DND-41 (cell line): ENCODE measurements at places on chromosomes 6 and 20.

DNA sequence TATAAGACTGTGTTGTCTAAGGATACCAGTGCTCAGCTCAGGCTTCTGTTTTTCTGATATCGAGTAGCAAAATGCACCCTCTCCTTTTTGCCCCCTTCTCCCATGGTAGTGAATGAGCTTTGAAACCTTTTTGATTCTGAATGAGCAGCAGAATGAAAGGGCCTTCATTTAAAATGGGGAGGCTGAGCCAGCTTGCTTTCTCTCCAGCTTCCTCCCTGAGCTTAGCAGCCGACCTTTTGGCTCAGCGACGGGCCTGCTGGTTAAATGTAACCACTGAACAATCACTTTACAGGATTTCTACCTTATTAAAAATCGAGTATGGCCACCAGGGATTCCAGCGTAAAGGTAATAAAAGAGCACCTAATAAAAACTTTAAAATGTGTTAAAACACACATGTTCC, 133.7 kb upstream of the SPACA1 start:
- DNase-seq = no peak

GRCh38 chr20:24588047-24588635, 118.7 kb downstream of the SYNDIG1 start:
- no peak for DNase-seq

DNA sequence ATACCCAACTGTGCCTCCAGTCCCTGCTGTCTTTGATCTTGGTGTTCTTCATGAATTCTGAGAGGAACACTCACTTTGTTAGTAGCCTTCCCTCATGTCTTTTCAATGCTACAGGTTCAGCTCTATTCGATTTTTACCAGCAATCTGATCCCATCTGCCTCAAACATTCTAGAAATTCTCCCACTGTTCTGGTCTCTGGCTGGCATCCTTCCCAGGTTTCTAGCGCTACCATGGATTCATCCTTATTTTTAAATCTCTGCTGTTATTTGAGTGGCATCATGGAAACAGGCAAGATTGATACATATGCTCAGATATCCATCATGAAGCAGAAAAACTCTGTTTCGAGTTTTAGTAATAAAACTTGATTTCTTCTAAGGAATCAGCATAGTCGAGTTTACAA, 94.8 kb downstream of the GRM1 start:
- no peak for DNase-seq

- DNase-seq = no peak
Observed at GRCh38 chr20:54251096-54251495, 43.2 kb downstream of the PFDN4 start.

DNA sequence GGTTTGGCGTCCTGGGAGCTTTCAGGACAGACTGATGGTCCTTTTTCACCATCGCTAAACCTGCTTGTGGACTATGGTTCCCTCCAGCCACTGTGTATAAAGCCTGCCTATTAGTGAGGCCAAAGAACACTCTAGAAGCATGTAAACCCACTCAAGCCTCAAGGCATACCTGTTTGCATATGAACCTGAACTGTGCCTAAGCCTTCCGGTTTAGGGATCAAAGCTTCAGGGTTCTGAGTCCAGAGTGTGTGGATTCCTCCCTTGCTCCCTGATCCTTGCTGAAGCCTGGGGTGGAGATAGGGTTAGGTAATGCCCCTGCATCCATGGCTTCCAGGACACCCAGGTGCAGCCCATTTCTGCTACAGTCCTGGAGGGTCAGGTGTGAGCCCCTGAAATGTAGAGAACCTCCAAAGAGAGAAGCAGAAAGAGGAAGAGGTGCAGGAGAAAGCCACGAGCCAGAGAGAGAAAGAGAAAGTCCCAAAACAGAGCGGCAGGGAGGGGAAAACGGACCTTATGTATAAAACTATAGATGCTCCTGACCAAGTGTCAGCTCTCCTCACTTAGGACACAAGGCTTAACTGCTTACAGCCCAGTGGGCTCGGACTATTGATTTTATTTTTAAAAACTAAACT, 93.3 kb downstream of the SCML4 start:
- no peak for DNase-seq

GRCh38 chr6:158357570-158358216, 45.4 kb downstream of the TULP4 start:
- DNase-seq = no peak

DNA sequence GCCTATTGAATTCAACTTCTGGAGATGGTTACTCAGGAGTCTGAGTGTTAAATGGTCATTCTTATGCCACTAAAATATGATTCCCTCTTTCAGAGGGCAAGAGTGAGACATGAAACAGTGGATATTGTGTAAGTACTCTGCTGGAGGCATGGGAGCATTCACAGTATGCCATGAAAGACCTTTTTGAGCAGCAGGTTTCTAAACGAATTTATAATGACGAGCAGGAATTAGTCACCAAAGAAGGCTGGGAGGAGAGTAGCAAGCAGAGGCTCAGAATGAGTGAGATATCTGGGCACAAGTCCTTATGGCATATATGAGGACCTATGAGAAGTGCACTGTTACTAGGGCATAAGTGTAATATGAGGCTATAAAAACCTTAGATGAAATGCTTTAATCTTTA, 10.9 kb upstream of the MYB start:
- DNase-seq = no peak

DNA sequence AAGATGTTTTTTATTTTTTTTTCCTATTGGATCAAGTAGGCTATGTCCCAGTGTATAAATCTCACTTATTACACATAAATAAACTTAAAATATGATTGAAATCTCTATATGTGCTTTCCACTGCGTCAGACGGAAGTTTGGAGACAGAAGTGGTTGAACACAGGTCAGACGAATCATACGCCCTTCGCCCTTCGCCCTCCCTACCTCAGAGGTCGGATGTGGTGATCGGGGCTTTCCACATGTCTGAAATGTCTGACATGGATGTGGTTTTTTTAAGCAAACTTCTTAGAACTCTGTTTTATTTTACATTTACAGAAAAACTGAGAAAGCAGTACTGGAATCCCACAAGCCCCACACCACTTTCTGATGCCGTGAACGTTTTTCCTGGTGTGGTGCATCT, 344.4 kb downstream of the THBS2 start:
- no peak for DNase-seq

DNA sequence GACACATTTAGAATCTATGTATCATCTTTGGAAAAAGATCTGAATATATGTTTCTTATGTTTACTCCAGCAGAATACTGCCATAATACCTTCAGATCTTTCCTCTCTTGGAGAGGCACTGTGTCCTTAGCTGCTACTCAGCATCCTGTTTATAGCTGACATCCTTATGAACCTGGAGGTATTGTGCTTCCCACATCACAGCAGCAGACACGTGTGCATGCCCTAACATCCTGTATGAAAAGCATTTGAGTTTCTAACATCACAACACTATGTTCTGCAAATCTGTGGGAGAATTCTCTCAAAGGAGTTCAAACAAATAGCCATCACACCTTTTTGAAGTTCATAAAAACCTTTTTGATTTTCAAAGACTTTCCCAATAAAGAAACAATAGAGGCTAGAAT, 216.0 kb downstream of the GJA1 start:
- peak; percentile 81 for DNase-seq

DNA sequence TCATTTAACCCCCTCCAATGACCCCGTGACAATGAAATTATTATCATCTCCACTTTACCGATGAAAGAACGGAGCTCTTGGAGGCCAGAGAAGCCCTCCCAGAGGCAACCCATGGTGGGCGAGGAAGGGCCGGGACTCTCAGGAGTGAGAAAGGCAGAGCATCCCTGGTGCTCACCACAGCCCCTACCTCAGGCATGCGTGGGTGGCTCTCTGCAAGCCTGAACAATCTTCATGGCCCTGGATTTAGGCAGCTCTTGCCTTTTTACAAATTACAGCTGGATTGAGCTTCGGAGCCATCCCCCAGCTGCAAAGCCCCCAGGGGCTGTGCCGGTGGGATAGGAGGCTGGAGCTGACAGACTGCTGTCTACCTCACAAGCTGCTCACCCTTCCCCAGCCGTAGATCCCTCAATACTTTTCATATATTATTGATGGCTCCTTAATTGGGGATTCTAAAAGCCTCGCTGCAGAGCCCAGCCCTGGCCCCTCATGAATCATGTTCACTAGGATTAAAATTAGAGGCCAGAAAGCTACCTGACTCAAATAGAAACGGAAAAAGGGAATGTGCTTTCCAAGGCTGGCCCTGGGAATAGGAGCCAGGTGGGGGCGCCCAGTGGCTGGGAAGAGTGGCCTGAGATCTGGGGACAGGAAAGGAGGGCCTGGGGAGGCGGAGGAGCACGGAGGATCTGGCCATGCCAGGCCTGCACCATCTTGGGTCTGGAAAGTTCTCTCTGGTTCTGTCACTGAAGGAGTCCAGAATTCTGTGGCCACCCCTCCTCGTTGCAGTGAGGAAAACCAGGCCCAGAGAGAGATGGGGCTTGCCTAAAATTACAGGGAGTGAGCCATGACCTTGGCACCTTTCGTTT, 29.1 kb downstream of the CPNE5 start:
- no peak for DNase-seq

DNA sequence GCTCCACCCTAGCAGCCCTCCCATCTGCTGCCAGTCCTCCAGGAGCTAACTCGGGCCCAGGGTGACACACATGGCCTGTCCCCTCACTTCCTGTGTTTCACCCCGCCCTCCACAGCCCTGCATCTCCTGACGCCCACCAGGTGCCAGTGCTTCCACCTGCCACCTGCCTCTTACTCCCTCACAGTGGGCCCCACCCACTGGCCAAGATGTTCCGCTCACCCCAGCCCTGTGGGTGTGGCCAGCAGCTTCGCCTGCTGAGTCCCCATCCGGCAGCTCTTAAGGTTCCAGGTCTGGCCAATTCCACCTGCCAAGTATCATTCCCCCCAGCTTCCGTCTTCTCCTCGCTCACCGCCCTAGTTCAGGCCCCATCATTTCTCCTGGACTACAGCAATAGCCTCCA, 184.1 kb downstream of the MBOAT1 start:
- DNase-seq = no peak

- no peak for DNase-seq
Observed at GRCh38 chr20:25044660-25045342, 13.1 kb downstream of the ACSS1 start.

GRCh38 chr6:149478631-149479314, 6.0 kb downstream of the ZC3H12D start:
- no peak for DNase-seq

- peak; percentile 19 for DNase-seq
Observed at GRCh38 chr20:33812152-33812849, 1.2 kb downstream of the CHMP4B start.

DNA sequence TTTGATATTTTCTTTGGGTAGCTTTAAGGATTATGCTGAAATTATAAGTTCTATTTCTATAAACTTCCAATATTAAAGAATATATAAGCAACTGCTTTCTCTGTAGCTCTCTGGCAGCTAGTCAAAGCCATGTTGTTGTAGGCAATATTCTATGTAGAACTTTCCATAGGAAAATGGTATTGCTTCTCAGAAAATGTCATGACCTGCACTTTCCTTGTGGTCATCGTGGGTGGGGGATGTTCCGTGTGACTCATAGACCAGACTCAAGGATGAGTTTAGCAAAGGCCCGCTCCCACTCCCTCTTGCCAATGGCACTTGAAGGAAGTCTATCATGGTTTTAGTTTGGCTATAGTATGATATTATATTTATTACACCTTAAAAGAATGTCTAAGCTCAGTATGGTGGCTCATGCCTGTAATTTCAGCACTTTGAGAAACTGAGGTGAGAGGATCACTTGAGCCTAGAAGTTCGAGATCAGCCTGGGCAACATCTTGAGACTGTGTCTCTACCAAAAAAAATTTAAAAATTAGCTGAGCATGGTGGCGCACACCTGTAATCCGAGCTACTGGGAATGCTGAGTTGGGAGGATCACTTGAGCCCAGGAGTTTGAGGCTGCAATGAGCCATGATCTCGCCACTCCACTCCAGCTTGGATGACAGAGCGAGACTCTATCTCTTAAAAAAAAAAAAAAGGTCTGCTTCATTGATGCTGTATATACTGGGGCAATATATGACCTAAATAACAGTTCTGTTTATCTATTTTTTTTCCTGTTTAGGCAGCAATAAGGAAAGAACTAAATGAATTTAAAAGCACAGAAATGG, 36.6 kb upstream of the LTV1 start:
- DNase-seq = no peak

GRCh38 chr20:757506-757905, 10.8 kb downstream of the SLC52A3 start:
- no peak for DNase-seq

DNA sequence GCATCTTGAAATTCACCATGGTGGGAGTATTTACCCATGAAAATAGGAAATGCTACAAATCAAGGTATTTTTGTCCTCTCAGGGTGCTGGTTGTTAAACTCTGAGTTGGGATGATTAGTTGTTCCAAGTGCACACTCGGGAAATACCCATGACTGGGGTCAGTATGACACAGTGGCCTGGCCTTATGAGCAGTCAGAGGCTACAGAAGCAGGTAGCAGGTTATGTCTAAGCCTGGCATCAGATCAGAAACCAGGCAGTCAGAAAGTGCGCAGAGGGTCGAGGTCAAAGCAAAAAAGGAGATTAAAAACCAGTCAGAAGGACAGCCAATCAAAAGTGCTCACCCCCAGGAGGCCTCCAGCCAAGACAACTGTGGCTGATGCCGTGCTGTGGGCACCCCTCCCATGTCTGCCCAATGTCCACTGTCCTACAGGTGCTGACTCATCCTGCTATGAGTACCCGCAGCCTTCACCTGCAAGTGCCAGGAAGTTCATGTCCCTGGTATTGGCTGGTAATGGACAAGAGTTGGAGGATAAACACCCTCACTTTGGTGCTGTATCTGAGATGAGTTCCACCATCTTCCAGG, 117.4 kb upstream of the SLC24A3 start:
- no peak for DNase-seq

DNA sequence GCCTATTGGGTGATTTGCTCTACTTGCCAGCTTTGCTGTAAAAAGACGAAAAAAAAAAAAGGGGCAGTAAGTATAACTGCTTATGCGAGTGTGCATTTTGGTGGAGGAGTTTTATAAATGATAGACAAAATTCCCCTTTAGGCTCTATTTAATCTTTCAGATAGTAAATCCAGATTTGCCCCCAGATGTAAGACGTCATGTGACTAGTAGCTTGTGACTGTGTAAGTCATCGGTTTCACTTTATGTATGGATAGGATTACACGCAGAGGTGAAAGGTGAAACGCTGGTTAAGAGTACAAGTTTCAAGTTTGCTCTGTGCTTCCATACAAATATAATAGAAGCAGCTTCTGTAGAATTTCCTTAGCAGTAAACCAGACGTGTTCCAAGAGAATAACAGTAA, 7.9 kb downstream of the RAB32 start:
- no peak for DNase-seq

- no peak for DNase-seq
Observed at GRCh38 chr6:147621961-147622360, 113.5 kb downstream of the SAMD5 start.

DNA sequence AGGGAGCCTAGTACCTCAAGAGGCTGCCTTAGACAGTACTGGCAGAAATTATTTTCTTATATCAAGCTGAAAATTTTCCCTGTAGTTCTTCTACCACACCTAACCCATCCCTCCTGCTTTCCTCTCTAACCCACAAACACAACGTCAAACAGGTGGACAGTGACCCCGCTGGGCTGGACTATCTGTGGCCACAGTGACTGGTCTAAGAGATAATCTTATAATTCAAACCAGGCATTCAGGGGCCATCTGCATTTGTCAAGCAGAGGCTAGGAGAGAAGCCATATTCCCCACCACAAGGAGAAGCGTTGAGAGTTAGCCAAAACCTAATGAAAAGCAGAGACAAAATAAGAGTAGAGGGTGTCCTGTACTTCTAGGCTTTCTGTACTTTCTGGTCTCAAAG, 8.2 kb downstream of the HDDC2 start:
- DNase-seq = no peak
